ENCODE measurements at places on chromosomes 16 and 17.

DNA sequence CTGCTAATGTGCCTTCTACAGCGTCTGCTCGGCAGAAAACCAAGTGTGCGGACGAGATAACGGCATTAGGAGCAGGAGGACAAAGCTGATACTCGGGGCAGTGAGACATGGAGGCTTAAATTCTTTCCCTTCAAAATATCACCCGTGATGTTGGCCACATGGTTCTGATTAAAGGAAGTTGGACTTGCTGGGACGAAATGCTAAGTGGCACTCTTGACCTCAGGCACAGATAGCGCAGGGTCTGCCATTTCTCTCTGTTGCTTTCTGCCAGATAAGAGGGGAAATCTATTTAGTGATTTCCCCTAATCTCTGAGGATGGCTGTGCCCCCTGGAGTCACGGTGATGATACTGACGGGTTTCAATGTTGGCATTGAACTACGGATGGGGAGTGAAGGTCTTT is 509.6 kb upstream of the EEF2KMT start:
- no peak for DNase-seq

GRCh38 chr16:67846320-67847063 is at the start of gene NUTF2:
NUTF2 (plus strand) TSS chr16:67846933; CDS start chr16:67865131, 18,198 bp downstream.
- DNase-seq: peak; percentile 91

GRCh38 chr16:49921791-49922456 is 66.0 kb upstream of the ZNF423 start:
- no peak for DNase-seq

DNA sequence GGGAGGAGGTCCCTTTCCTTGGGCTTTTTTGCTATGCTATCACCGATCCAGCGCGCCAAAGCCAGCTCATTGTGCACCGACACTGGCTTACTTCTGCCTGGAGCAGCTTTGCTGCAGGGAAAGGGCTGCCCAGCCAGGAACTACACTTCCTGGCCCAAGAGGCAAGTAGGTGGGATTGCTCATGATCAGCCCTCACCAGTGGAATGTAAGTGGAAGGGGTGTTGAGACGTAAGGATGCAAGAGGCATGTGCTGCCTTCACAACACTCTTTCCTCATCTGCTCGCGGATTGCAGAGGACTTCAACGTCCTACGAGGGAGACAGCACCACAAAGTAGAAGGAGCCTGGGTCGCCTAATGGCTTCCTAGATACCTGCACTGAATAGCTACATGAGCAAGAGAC is 104.3 kb upstream of the FOXF1 start:
- no peak for DNase-seq

DNA sequence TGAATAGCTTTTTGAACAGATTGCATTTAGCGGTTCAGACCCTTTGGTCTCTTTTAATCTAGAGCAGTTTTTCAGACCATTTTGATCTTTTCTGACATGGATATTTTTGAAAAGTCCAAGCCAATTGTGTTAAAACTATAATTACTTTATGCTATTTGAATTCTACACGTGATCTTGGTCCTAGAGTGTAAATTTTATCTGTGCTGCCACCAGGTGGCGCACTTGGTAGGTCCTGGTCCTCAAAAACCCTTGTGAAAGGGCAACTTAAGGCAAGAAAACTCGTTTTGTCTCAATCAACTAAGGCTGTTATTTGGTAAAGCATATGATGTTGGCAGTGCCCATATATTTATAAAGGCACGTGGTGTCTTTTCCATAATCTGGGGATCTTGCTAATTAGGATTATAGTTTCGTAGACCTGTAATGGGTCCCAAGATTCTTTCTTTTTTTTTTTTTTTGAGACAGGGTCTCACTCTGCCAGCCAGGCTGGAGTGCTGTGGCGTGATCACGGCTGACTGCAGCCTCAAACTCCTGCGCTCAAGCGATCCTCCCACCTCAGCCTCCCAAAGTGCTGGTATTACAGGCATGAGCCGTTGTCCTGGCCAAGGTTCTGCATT is 43.9 kb upstream of the TEX2 start:
- DNase-seq: peak; percentile 28

DNA sequence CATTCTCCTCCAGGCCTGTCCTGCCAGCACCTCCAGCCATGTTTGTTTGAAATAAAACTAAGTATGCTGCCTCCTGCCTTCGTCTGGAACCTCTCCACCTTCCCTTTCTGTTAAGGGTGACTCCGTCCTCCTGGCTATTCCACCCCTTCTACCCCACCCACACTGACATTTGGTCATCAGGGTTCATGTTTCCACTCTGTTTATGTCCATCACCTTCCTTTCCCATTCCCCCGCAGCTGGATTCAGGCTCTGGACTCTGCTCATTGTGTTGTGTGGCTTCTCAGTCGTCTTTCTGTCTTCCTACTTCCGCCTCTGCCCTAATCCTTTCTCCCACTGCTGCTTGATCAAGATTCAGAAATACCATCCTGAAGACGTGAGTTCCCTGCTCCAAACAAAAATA is 28.6 kb downstream of the EPN2 start:
- DNase-seq: no peak

GRCh38 chr17:55421179-55421934 is at the start of gene MMD:
MMD (minus strand) TSS chr17:55421835; CDS start chr17:55421695, 140 bp downstream.
- DNase-seq: no peak

DNA sequence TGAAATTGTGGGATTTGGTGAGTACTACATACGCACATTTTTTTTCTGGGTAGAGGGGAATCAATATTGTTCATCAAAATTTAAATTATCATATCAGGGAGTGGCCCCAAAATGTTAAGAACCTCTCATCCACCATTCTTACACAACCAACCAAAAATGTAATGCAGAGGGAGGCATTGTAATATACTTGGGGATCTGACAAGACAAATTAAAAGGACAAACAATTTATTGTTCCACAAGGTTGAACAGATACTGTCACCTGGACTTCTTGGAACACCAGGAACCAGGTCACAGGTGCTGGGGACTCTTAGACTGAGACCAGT is 14.7 kb upstream of the HOXB9 start:
- no peak for DNase-seq

GRCh38 chr16:89256651-89257254 is 39.2 kb downstream of the ZNF778 start:
- DNase-seq: peak; percentile 82

- DNase-seq: no peak
These were observed 1.4 kb upstream of the SLFN5 start for GRCh38 chr17:35241520-35241919.

DNA sequence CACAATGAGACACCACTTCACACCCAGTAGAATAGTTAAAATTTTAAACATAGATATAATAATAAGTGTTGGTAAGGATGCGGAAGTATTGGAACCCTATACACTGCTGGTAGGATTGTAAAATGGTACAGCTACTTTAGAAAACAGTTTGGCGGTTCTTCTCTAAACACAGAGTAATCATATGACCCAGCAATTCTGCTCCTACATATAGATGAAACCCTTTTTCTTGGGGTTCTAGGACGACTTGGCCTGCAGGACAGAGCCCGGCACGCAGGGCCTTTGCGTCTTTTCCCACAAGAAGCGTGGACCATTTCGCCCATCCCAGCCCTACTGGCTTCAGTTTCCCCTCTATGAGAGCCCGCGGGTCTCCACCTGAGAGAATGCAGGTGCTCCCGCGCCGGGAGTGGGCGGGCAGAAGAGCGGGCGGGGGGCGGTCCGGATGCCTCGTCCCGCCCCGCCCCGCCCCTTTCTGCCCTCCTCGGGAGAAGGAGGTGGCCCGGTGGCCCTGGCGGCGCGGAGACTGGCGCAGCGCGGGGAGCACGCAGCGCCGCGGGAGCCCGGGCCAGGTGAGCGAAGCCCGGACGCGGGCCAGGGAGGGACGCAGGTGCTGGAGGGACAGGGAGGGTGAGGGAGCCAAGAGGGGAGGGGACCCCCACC is at the start of gene SDR42E2:
TSS of gene SDR42E2 (plus strand) at position 508 of the 657 bp plus-strand sequence. CDS start 3,077 bp downstream, outside the sequence.
- no peak for DNase-seq

DNA sequence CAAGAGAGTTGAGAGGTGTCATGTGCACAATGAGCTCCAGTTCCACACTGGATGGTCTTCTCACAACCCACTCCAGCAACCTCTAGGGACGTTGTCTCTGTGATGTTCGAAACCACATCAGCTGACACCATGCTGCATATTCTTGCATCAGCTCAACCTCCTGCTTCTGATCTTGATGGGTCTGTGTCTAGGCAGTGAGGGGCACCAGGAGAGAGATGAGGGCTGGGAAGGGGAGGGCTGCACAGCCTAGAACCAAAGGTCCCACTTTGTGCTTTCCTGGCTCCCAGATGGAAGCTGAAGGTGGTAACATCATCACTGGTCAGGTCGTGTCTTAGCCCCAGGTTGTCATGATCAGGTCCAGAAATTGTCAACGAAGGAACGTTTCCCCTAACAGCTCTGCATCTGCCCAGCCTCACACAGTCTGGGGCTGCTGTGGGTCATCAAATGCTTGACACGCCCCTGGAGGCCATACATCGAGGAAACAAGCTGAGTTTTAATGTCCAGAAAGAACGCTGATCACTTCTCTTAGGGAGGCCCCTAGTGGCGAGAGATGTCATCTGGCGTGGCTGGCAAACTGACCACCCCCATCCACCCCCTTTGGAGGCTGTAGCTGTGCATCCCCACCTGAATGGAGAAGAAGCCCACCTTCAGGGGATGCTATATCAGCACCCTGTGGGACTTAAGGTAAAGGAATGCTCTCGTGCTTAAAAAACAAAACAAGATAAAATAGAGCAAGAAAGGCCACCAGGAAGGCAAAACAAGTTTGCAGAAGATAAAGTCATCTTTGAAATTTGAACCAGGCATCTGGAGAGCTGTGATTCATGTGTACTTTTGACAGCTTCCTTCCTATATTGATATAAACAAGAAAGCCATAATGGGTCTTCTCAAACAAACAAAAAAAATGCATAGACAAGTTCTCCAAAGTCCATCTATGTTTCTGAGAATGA is 58.3 kb downstream of the WIPI1 start:
- no peak for DNase-seq

DNA sequence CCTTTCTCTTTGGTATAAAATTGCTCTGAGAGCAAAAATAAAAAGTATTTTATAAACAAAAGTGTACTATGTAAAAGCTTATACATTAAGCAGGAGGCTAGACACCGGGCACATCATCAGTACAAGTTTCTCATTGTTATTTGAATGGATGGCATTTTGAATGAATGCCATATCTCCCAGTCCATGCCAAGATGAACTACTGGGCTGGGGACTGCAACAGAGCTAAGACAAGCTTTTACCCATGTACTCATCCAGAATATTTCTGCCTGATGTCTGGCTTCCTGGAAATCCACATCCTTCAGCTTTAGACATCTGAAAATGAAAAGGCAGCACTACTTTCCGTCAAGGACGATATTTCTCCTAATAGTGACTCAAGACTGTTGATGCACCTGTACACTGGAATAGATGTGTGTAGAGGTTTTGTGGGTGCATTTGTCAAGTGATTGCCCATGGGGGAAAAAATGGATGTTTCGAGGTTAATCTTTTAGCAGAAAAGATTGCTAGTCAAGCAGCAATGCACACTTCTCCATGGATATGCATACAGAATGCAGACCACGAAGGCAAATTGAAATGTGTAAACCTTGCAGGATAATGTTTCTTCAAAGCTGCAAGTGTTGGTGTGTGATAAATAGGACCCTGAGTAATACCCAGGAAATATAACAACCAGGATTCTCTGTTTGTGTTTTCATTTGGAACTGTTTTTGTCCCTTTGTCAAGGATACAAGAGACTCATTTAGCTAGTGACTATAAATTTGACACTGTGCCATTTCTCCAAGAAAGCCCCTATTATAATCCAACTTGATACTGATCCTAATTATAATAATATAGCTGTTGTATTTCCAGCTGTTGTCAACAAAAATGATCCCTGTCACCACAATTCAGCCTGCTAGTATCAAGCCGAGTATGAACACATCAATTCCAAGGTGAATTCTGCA is 173.8 kb downstream of the CDH8 start:
- DNase-seq: no peak

DNA sequence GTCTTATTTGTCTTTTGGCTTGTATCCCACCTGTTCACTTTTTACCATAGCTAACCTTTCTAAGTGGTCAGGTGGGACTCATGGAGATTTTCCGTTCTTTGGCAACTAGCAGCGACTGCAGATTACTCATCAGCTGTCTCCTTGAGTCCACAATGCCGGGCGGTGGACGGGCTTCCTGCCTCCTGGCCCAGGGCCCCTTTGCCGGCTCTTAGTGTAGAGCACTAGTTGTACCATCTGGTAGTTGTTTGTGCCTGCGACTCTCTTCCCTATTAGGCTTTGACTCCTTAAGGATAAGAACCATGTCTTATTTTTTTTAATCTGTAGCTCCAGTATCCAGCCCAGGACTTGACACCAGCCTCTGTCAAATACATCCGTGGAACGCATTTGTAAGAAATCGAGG is 399.9 kb downstream of the WWOX start:
- no peak for DNase-seq

DNA sequence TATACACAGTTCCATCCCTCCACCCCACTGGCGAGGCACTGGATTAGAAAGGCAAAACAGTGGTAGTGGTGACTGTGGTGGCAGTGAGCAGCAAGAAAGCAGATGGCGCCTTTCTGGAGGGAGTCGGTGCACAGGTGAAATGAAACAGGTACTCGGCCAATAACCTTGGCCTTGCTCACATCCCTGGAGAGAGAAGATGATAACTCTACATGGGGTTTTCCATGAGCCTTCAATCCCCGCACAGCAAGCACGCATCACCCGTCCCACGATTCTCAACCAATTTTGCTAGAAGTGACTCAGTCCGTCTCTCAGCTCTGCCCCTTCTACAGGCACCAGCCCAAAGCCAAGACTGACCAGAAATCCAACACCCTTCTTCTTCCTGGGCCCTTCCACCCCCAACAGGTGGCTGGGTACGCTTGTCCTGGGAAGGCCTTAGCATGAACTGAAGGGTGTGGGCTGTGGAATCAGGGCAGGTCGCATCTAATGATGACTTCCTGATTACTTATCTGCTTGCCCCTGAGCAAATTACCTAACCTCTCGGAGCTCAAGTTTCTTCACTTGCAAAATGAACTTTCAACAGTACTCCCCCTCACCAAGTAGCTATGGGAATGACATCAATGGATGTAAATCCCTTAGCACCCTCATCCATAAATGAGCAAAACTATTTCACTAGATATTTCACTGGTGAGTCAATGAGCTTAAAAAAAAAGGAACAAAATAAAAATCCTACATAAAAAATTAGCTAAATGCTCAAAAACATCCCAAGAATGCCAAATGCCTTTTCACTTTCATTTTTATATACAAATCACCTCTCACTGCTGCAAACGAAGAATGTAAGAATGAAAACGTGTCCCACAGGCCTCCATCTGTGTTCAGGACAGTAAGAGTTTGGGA is 18.0 kb downstream of the XPO6 start:
- DNase-seq: no peak

DNA sequence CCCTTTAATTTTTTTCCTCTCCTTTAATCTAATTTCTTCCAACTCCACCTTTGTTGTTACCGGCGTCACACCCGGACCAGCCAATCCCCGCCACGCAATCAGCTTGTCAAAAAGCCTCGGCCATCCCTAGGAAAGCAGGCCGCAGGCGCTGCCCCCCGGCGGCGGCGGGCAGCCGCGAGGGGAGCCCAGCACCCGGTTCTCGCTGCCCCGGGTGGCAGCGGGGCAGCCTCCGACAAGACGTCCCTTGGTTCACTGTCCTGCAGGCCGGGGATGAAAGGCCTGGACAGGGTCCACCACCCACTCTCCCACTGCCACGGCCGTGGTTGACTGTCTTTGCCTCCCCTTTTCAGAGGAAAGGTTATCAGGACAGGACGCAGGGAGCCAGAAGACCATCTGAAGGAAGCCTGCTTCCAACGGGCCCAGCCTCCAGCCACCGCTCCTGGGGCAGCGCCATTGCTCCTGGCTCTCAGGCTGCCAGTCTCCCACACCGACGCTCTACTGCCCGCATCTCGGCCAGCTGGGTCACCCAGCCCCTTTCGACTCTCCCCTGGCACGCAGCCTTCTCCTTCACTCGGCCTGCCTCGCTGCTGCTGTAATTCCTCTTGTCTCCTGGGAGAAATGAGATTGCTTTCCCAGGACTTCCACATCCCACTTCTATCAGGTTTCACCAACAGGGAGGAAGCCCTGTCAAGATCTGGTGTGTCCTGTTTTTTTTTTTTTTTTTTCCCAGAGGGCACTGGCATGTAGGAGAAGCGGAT is 2.8 kb upstream of the UBTF start:
- DNase-seq: no peak

Measured in activated CD8-positive, alpha-beta memory T cell treated with anti-CD3 and anti-CD28 coated beads for 4 hours (primary cell).